Fibroblast of skin of scalp (primary cell): ENCODE measurements at places on chromosomes 13 and 19.

GRCh38 chr13:83150616-83151307 is 731.5 kb downstream of the SLITRK1 start:
- DNase-seq = no peak

- no peak for DNase-seq
These were observed 6.4 kb downstream of the IGFL3 start for GRCh38 chr19:46118136-46118535.

DNA sequence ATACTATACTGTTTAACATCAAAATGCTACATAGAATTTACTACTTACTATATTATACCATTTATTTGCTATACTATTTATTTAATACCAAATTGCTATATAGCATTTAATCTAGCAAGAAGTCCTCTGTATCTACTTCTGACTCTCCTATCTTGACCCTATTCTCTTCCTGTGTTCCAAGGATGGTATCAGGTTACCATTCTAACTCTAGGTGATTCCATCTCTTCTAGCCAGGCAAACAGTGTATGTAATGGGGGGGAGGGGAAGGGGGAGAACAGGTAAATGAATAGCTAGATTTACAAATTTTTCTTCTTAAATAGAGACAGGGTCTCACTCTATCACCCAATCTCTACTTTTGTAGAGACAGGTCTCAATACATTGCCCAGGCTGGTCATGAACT is 200.3 kb downstream of the DIAPH3 start:
- no peak for DNase-seq

GRCh38 chr19:41616792-41617621 is 9.9 kb downstream of the CEACAM4 start:
- peak; percentile 5 for DNase-seq
